Osteoblast (primary cell): ENCODE measurements at places on chromosomes 2 and 18.

GRCh38 chr18:26226229-26227050 is at the start of gene TAF4B:
Gene TAF4B (plus strand): TSS chr18:26226445. CDS start chr18:26226934, 489 bp downstream.
- peak; percentile 97 for DNase-seq

- DNase-seq = peak; percentile 78
Observed at GRCh38 chr2:190837420-190837819, 43.2 kb upstream of the GLS start.

GRCh38 chr2:19120181-19120580 is 238.2 kb downstream of the OSR1 start:
- no peak for DNase-seq

DNA sequence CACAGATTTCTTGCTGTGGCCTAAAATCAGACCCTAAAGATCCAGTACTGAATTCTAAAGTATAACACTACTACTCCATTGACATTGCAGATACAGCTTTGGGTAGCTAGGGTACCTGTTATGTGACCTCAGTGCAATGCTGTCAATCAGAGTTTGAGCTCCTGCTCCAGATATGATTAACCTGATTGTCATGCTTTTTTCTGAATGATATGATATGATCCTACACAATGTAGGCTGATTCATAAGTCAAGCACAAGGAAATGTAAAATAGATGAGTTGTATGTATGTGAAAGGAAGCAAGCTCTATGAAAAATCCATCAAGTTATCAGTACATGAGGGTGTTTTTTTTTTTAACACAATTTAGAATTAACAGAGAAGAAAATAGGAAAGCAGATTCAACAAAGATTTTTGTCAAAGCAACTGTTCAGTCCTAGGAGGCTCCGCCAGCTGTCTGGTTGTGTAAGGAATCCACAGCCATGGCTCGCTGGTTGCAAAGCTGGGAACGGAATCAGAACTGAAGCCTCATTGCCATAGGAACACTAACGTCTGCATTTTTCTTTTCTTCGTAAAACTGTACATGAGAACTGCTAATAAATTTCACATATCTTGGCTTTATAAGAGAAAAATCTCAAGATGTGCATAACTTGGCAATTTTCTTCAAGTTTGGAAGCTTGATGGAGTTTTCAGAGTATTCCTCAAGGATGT is 52.9 kb downstream of the NR4A2 start:
- DNase-seq = no peak
